ENCODE measurements at places on chromosomes 5 and 9.

DNA sequence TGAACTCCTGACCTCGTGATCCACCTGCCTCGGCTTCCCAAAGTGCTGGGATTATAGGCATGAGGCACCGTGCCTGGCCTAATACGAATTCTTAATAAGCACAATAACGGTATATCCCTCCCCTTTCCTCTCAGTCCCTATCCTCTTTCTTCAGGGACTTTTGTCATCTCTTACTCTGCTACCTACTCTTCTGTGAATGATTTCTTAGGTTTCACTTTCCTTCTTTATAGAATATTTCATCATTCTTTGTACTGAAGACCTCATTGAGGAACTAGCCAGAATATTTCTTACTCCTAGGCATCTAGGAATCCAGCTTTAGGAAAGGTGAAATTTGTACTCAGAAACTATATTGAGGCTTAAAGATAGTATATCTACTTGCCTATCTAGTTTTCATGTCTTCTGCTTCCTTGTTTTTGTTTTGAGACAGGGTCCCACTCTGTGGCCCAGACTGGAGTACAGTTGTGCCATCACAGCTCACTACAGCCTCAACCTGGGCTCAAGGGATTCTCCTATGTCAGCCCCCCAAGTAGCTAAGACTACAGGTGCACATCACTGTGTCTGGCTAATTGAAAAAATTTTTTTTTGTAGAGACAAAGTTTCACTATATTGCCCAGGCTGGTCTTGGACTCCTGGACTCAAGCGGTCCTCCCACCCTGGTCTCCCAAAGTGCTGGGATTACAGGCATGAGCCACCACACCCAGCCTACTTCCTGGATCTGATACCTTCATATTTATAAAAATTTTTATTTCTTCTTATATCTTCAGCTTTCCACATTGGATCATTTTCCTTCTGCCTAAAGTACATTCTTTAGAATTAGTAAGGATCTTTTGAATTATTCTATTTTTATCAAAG is 69.7 kb downstream of the GPBP1 start:
- no peak for DNase-seq

- no peak for DNase-seq
Observed at GRCh38 chr5:124736082-124736804, 10.2 kb downstream of the ZNF608 start.

DNA sequence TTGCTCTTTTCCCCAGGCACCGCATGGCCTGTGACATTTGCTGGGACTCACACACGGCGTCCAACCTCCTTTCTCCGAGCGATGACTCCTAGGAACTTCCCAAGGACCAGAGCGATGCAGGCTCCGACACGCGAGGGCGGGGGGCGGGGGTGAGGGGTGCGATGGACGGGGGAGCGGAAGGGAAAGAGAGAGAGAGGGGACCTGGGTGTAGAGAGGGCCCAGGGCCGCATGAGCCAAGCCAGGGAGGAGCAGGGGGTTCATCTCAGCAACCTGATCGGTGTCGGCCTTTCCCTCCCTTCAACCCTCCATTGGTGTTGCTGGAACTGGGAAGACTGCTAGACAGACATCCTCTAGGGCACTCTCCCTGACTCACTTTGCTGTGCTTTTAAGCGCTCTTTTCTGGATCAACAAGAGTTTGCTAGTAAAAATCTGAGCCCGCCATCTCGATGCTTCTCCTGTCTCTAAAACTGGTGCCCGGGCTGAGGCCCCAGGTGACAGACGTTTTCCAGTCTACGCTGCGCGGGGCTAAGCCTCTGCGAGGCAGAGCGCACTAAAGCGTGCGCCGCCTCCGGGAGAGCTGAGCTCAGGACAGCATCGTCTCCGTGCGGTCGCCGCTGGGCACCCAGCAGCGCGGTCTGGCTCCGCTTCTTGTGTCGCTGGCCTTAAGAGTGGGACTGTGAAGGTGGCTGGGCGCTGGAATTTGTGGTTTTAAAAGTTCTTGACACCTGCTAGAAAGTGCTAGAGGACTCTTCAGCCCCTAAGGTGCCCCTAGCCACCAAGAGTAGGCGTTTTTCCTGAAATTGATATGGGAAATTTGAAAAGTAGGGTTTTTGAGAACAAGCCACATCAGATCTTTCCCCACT is 1.0 kb upstream of the TSLP start:
- no peak for DNase-seq

- no peak for DNase-seq
Observed at GRCh38 chr5:2029206-2029605, 146.5 kb upstream of the IRX4 start.

- DNase-seq: no peak
Observed at GRCh38 chr9:87596862-87597261, 99.2 kb downstream of the DAPK1 start.

DNA sequence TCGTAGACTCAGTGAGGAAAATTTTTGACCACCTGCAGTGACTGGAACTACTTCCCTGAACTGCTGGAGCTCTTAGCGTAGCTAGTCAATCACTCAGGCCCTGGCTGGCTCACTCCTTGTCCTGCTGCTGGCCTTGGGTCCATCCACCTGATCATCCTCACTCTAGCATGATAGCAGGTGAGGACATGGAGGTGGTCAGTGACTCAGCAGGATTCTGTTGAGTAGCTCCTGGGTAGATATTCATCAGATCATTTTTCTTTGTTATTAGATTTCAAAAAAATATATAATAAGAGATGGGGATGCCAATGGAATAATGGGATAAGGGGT is 25.0 kb upstream of the SEMA4D start:
- no peak for DNase-seq

DNA sequence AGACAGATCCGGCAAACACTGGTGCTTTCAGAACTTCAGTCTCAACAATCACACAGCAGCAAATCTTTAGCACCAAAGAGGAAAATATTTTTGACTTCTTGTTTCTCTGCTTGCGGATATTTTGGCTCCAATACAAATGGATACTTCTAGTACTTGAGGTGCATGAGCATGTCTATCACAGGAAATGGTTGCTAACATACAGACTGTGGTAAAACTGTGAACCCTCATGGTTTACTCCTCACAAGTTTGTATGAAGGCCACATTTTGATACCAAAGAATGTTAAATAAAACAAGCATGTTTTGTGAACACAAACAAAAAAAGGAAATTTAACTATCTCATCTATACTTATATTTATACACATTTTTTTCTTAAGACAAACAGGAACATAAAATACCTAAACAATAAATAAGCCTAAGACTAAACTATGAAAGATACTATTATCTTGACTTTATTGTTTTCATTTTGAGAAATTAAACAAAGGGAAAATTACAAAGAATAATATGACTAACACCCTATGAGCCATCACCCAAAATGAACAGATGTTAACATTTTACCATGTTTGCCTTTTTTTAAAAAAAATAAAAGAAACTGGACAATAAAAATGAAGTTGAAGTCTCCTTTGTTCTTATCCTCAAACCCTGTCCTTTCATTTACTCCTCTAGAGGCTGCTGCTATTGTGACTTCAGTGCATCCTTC is 135.0 kb upstream of the LHFPL2 start:
- DNase-seq: no peak

- DNase-seq: no peak
Observed at GRCh38 chr5:40801771-40802562, 3.8 kb upstream of the PRKAA1 start.

DNA sequence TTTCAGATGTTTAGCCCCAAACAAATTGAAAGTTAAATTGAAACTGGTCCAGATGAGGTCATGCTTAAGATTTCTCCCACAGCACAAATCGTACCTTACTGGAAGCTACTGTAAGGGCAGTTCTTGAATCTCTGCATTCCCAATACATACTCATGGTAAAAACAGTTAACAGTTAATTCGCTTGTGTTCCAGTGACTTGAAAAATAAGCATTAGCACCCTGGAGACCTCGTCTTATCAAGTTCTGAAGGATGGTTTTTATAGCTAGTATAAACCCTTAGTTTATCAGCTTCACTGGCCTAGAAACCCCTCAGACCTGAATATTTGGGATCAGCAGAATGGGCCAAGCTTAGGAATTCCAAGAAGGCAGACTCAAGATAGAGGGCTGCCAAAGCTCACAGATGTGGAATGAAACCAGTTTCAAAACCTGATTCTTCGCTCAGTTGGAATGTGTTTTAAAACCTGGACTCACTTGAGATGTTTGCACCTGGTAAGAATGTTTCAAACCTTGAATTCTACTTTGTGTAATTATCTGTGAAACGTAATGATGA is 103.6 kb downstream of the C9orf152 start:
- no peak for DNase-seq

DNA sequence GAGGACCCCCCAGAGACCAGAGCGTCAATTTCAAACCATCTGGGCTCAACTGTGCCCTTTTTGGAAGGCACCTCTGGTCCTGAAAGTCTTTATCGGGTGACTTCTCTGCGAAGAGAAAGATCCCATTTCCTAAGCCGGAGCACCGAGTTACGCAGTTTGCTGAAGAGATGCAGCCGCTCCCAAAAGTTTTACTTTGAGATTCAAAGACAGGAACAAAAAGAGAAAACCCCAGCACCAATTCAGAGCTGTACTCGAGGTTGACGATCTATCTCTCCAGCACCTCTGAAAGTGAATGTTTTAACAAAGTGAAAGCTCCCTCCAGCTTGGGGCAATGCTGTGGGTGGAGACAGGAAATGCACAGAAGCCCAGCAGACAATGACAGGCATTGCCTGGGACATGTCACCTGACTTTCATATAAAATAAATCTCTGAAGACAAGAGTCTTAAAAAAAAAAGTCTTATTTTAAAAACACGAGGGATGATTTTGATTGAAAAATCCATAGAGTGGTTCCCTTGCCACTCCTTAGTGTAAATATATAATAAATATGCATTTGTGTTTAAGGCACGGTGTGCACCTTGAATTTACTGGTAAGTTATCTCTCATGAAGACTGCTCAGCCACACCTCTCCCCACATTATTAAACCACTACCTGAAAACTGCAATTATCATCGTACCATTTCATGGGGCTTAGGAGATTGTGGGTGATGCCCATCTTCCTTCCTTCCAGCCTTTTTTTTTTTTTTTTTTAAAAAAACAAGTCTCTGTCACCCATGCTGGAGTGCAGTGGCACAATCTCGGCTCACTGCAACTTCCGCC is 79.9 kb downstream of the FNBP1 start:
- DNase-seq: no peak

DNA sequence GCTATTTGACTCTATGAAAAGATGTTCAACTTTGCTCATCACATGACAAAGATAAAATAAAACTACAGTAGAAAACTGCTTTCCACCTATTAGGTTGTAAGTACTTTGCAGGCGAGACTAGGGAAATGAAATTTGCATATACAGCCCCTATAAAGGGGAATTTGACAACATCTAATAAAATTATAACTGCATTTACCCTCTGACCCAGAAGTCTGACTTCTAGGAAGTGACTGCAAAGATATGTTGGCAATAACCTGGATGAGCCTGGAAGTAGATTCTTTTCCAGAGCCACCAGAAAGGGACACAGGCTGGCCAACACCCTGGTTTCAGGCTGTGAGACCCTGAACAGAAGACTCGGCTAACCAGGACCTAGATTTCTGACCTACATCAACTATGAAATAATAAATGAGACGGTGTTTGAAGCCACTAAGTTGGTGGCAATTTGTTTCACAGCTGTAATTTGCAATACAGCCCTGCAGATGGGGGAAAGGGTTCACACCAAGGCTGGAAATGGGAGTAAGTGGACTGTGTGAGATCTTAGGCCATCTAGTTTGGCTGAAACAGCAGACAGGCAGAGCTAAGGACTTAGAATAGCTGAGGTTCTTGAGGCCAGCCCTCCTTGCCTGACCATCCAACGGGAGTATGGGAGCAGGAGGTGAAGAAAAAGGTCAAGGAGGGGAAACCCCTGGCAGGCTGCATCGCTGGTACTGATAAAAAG is 106.6 kb downstream of the SIL1 start:
- no peak for DNase-seq

GRCh38 chr9:28120184-28120583 is 546.9 kb upstream of the C9orf72 start:
- no peak for DNase-seq

DNA sequence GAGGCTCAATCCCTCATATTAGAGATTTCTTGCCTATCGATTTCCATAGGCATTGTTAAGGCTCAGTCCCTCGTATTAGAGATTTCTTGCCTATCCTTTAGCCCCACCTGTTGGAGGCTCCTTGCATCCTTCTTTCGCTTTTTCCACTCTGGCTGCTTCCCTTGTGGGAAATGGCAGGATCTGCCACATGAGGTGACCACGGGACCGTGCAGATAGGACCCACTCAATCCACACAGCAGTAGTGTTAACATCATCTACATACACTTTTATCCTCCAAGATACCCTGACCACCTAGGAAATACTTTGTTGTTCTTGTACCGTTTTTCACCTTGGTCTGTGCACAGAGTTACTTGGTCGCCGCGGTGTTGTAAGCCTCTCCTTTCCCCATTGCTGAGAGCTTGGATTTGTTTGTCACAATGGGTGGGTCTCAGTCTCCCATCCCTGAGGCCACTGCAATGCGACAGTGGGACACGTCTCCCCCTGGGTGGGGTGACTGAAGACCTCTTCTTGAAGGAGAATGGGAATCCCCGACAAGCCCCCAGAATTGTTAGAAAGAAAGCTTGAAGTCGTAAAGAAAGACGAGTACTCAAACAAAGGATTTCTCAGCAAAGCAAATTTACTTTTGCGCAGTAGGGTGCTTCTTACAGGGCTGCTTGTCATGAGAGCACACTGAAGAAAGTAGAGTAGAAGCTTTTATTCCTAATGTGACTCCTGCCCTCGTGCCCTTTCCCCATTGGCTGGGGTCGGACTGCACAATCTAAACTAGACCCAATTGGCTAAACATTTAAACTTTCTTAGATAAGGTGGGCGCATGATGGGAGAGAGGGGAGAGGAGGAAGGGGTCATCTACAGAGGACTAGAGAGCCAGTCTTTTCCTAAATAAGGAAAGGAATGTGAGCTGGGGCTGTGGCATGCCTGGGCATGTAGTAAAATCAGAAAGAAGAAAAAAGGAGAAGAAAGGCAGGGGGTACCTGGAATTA is 19.8 kb downstream of the IFT74 start:
- no peak for DNase-seq

DNA sequence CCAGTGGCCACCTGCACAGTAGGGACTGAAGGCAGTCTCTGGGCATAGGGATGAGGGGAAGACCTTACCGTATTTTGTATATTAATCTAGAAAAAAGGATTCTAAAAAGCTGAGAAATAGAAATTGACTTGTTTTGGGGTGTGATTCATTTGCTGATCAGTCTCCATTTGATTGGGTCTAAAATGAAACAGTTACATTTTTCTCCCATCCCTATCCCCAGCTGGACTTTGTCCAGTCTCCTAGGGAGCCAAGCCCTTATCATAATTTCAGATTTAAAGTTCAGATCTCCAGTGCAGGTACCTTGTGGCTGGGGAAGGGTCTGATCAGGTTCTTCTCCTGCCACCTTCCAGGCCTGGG is 240.8 kb downstream of the FANCC start:
- no peak for DNase-seq

GRCh38 chr5:159567461-159567860 is 237.2 kb upstream of the IL12B start:
- DNase-seq: no peak

DNA sequence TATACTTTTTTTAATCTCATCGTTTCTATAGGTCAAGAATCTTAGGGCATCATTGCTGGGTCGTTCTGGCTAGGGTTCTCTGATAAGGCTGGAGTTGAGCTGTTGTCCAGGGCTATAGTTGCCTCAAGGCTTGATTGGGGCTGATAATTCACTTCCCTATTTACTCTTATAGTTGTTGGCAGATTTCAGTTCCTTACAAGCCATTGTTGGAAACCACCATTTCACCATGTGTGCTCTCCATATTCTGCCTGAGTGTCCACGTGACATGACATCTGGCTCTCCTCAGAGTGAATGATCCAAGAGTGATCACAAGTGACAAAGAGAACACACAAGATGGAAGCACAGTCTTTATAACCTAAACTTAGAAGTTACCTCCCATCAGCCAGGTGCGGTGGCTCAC is 852.2 kb downstream of the EFNA5 start:
- DNase-seq: no peak

GRCh38 chr9:77877976-77878375 is 153.6 kb downstream of the GNAQ start:
- DNase-seq: no peak

Data from NCI-H1694 (cell line).